Lower lobe of right lung (tissue), 2 donors: ENCODE measurements at places on chromosomes 2 and 18.
A peak's percentile ranks its signal among the peaks of the same experiment; 100 is the strongest.

- DNase-seq, result no peak
These were observed 7.6 kb upstream of the EMILIN2 start for GRCh38 chr18:2839202-2839601.

DNA sequence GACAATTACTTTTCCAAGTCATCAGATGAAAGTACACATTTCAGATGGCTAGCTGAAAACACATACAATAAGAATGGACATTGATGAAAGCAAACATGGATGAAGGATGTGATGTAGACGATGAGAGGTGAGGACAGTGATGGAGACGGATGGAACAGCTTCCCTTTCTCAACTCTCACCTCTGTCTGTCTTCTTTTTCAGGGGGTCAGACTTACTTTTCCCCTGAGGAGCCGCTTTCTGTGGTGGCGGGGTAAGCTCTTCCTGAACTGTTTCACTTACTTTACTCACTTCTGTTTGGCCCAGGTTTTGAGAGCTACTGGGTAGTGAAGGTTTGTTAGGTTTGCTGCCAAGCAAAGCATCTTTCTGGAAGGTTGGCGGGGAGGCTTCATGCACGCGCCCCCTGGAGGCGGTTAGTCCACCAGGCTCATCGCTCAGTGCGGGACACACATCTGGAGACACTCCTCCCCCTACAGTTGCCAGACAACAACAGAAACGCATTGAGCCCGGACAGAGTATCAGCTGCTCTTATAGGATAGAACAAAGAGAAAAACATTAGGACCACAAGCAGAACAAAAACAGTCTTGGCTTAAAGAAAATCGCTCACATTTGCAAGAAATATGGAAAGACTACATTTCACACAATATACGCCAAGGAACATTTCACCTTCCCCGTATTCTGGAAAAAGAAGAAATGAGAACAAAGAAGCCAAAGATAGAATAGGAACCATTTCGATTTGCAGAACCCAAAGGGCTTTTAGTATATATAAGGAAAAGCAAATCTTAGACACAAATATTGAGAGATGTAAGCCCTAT is 90.5 kb downstream of the MYOM1 start:
- peak; percentile 89 for DNase-seq

- no peak for DNase-seq
These were observed 13.5 kb downstream of the SLC30A3 start for GRCh38 chr2:27249159-27249890.

DNA sequence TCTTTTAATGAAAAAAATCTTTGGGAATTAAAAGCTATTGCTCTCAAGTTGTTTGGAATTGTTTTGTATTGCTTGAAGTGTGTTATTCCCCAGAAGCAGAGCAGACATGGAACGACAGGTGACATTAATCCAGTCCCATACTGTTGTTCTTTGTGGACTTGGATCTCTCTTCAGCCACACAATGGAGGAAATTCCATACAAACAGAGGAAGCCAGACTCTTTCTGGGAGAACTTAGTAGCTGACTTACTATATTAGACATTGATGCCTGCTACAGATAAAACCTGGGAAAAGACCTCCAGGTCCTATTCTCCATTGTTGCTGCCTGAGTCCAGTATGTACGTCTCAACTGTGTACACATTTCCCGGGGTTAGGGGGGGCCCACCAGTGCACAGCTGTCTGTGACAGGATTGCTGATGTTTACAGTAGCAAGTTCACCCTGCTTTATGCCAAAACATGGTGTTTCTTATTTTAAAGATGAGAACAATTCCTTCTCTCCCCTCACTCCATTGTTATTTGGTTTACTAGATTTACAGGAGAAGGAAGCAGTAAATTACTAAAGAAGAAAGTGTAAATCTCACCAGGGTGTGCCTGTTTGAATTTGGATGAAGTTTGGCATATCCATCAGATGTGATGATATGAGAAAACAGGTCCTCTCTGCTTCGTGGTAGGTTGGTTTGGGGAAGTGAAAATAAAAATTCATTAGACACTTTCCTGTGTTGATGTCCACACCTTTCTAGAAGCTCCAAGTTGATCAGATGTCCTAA is 142.4 kb upstream of the RBBP8 start:
- no peak for DNase-seq

DNA sequence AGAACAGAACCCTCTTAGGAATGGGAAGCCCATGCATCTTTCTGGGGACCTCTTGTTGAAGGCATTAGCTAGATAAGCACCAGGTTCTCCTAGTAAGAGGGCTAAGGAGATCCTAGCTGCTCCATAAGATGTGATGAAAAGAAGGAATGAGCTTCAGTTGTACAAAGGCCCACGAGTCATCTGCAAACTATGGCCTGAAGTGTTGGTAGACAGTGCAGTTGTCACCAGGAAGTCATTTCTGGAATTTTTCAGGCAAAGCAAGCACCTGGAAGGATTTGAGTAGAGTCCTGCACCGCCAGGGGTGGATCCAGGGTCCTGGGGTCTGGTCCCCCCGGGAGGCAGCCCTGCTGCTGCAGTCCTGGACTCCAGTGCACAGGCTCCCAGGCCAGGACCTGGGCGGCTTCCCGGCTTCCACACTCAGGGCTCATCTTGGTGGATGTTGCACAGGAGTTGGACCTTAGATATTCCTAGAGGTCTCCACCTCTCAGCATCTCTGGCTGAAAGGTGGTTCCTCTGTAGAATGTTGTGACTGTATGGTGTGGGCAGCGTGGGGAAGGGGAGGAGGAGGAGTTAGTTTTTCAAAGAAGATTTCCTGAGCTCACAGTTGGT is 85.3 kb downstream of the LDLRAD4 start:
- DNase-seq, result no peak

- no peak for DNase-seq
These were observed 754.5 kb upstream of the FAM98A start for GRCh38 chr2:34353509-34354113.

DNA sequence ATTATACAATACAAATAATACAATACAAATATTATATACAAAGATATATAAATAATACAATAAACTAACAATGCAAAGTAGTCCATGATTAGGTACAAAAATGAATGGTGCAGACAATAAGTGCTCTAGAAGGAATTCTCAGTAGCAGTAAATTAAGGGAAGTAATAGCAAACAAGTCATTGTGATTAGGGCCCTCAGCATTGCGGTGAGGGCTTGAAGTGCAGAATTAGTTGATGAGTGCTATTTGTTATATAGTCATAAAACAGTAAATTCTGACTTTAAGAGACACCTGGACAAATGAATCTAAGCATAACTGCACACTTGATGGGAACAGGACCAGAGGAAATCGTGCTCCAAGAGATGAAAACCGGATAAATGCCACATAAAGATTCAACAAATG is 74.9 kb downstream of the ANKRD44 start:
- no peak for DNase-seq

GRCh38 chr2:66445925-66446871 is 11.3 kb downstream of the MEIS1 start:
- peak; percentile 47 for DNase-seq

GRCh38 chr2:9991829-9992273 is 40.4 kb downstream of the GRHL1 start:
- no peak for DNase-seq

DNA sequence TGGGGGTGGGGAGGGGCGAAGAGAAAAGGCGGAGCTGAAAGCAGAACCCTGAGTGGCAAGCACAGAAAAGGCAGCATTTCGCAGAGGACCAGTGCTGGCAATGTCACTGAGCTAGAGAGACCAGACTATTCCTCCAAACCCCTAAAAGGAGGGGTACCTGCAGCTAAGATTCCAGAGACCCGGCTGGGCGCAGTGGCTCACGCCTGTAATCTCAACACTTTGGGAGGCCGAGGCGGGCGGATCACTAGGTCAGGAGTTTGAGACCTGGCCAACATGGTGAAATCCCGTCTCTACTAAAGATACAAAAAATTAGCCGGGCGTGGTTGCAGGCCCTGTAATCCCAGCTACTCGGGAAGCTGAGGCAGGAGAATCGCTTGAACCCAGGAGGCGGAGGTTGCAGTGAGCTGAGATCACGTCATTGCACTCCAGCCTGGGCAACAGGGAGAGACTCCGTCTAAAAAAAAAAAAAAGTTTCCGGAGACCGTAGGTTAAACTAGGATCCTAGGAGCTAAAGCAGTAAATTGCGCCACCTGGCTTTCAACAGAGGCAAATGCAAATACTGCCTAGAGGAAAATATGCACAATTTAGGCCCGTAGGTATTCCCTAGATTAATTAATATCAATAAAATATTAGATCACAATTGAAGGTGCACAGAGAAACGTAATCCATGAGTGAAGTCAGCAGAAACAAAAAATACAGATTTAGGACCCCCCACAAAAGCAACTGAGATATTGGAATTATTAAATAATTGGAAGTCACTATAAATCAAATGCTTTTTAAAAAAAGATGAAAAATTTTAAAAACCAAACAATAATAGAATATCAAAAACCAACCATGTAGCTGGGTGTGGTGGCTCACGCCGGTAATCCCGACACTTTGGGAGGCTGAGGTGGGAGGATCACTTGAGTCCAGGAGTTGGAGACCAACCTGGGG is 4.9 kb downstream of the UCN start:
- DNase-seq, result no peak

- DNase-seq, result no peak
These were observed 590.9 kb upstream of the ZEB2 start for GRCh38 chr2:145110668-145111356.

DNA sequence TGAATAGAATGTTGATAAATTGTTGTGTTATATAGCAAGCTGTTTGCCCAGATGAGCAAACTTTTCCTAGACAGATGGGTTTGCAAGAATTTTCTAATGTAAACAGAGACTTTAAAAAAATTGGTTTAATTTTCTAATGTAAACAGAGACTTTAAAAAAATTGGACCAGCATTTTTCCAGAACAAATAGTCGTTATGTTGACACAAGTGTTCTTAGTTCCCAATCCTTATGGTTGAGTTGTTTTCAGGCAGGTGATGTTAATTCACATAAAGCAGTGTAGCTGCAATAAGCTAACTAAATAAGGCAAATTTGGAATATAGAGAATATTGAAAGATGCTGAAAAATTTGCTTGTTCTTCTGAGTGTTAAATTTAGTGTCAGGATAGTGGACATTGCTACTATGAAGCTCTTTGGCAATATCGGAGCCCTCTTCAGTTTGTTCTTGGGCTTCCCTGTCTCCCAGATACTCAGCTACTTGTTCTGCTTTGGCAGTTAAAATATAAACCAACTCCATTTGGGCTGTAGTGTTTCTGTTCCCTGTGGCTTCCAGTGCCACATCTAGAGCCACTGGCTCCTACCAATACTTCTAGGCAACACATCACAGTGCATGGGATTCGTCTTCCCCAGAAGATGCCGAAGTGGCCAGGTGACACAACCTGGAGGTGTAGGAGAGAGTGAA is 105.7 kb downstream of the DYNAP start:
- no peak for DNase-seq

DNA sequence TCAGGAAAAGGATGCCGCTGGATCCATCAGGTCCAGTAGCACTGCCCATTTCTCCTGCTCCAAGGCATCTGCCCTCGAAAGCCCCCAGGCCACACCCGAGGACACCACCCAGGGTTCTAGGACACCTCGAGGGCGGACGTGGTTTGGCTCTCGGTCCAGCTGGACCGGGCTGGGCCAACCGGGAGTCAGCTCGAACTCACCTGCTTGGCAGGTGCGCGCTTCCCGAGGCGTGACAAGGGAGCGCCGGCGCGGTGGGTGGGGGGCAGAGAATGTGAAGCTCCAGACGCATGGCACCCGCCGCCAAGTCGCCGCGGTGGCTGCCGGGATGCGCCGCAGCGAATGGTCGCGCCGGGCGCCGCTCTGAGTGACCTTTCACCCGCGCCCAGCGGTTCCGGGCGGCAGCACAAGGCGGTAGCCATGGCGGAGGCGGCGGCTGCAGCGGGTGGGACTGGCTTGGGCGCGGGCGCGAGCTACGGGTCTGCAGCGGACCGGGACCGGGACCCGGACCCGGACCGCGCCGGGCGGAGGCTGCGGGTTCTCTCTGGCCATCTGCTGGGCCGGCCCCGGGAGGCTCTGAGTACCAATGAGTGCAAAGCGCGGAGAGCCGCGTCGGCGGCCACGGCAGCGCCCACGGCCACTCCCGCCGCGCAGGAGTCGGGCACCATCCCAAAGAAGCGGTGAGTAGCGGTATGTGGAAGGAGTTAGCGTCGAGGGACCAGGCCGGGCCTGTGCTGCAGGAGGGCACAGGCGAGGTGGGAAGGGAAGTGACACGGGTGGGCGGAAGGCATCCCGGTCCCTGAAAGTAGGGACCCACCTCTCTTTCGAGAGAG is at the start of gene AGPS:
TSS of gene AGPS (plus strand) at position 401 of the 830 bp plus-strand sequence. CDS start at position 418, 17 bp downstream.
- DNase-seq, result peak; percentile 92

GRCh38 chr18:27094621-27095020 is 90.5 kb downstream of the CHST9 start:
- no peak for DNase-seq

GRCh38 chr2:109209941-109210340 is 80.9 kb downstream of the SH3RF3 start:
- no peak for DNase-seq

- DNase-seq, result peak; percentile 52
These were observed 23.0 kb upstream of the SMAD2 start for GRCh38 chr18:47953471-47953931.

GRCh38 chr2:43054367-43054766 is 172.0 kb downstream of the ZFP36L2 start:
- no peak for DNase-seq

DNA sequence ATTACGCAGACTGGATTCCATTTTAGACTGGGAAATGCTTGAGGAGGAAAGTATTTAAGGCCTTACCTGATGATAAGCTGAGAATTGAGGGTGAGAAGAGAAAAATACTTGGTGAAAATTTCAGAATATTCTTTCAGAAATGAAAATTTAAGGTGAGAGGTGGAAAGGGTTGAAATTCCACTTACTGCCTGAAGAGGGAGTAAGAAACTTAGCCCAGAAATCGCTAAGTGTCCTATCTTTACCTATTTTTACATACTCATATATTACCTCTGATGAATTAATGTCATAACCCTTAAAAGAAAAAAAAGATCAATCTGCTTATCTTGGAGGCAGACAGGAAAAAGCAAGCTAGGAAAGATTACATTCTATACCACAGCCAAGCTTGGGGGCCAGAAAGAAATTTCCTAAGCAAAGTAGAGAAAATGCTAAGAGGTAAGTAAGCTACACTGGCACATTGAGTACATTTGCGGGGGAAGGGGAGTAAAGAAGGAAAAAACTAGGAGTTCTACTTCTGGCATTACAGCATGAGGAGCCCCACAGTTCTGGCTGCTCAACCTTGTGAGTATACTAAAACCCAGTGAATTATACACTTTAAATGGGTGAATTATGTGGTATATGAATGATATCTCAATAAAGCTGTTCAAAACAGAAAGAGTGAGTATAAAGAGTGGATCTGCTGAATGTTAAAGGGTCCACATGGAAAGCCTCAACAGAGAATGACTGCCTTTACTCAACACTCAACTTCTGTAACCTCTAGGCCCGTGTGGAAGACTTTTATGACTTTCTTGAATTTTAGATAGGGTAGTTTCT is 33.8 kb downstream of the SMC6 start:
- DNase-seq, result no peak

DNA sequence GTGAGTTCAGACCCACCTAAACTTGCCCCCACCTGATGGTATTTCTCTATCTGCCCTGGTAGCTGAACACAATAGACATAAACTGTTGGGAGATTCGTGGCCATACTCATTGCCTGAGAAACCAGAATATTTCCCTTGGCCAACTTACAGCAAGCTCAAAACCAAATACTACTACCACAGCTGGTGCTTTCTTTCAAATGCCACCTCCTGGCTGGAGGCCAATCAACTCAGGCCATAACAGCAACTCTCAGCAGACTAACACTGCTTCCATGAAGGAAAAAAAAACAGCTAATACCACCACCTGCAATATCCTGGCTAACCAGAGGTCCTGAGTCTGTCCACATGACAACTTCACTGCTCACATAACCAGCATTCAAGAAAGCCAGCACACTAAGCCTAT is 373.1 kb downstream of the CMPK2 start:
- no peak for DNase-seq

- DNase-seq, result peak; percentile 76
These were observed 15.4 kb downstream of the HK2 start for GRCh38 chr2:74849228-74849892.

GRCh38 chr2:118016911-118017310 is 3.0 kb upstream of the CCDC93 start:
- peak; percentile 49 for DNase-seq
